ENCODE measurements at places on chromosomes 6 and 20. TPM values are rescaled to one million over a fixed set of nuclear protein-coding genes. Genes with fewer than 3 reads are reported as not detected.

The KCNB1 gene
- total RNA-seq: not detected

The C20orf144 gene
- 0.36 TPM for total RNA-seq

The GMNN gene
- 69.2 TPM for total RNA-seq

The NKX2-4 gene
- total RNA-seq: not detected

The ADGRF1 gene
- not detected for total RNA-seq

The LAMA2 gene
- total RNA-seq: 0.69 TPM

The COX4I2 gene
- total RNA-seq: not detected

The KIF25 gene
- not detected for total RNA-seq

The TNXB gene
- total RNA-seq: 1.8 TPM

The CST5 gene
- total RNA-seq: not detected

The AGER gene
- total RNA-seq: 15.5 TPM

DNA sequence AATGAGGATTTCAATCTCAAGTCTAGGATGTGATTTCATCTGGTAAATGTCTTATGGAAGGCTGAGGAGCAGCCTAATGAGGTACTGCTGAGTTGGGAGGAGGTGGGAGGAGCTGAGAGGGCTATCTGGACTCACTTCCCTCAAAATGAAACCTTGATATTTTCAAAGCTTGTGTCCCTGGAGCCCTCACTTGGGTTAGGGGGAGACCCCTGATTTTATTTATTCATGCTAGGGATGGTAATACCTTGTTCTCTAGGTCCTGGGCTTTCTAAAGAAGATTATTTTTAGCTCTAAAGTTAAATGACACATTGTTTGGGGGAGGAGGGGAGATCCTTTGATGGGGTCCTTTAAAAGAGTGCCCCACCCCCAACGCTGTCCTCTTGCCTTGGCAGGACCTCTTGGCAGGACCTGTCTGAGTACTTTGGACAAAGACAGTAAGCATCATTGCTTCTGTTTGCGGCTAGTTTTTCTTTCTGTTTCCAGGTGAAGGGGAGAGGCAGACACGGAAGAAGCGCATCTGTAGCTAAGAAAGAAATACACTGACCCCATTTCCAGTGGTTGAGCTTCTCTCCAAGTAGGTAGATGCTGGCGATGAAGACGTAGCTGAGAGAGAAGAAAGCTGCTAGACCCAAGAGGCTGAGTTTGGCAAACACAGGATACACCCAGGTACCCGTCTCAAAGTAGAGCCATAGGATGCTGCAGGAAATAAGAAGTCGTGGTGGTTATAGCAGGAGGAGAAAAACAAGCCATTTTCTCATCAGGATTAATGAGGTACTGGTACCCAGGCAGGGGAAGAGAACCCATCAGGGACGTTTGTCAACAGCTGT is 55.6 kb downstream of the ADTRP start:
- peak overlapping the region; percentile 80 for H3K27ac ChIP-seq
- DNase-seq: no peak
- peaks cover 76% of the 10 kb centered on the region for H3K36me3 ChIP-seq
- peaks cover 55% of the 10 kb centered on the region for H3K4me1 ChIP-seq
- H3K27me3 ChIP-seq: no peaks in the 10 kb centered on the region

GRCh38 chr20:45061244-45061643 is 39.7 kb downstream of the KCNS1 start:
- DNase-seq: peak; percentile 21
- H3K27ac ChIP-seq: peak overlapping the region; percentile 41
- H3K4me3 ChIP-seq: no peak overlapping the region
- H3K4me1 ChIP-seq: peaks cover 74% of the 10 kb centered on the region
- no peaks in the 10 kb centered on the region for H3K27me3 ChIP-seq
- peaks cover 49% of the 10 kb centered on the region for H3K36me3 ChIP-seq

- H3K36me3 ChIP-seq: no peaks in the 10 kb centered on the region
- no peak overlapping the region for H3K4me3 ChIP-seq
- no peak overlapping the region for H3K27ac ChIP-seq
- DNase-seq: no peak
Measured at GRCh38 chr6:124119596-124119995, 315.9 kb downstream of the NKAIN2 start.

DNA sequence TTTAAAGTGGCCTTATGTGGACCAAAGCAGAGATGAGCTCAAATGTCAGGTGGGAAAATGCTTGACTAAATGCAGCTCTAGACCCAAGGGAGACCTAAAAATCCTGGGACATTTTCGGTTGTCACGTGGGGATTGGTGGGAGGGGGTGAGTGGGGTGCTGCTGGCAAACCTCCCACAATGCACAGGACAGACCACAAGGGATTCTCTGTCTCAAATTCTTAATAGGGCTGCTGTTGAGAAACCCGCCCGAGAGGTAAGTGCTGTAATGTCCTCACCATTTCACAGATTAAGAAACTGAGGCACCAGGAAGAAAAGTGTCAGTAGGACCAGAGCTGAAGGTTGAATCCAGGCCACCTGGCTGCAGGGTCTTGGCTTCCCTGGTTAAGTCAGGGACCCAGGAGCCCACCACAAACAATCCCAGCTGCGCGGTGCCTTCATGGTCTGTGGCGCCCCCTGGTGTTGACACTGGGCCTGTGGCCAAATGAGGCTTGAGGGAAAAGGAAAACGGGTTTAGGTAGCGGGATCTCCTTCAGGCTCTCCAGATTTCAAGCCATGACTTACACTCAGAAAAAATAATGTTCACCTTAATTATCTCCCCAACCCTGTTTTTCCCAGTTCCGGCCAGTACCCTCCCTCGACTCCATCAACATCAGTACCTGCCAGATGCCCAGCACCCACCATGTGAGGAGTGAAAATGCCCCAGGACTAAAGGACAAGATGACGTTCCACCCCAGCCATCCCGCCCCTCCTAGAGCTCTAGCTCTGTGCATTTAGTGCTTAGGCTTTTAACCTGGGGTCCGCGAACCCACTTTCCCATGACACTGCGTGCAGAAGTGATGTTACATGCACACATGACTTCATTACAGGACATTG is 7.2 kb downstream of the HLA-G start:
- DNase-seq: peak; percentile 63
- H3K27me3 ChIP-seq: peaks cover 44% of the 10 kb centered on the region
- no peak overlapping the region for H3K27ac ChIP-seq
- H3K4me1 ChIP-seq: no peaks in the 10 kb centered on the region
- no peaks in the 10 kb centered on the region for H3K36me3 ChIP-seq

DNA sequence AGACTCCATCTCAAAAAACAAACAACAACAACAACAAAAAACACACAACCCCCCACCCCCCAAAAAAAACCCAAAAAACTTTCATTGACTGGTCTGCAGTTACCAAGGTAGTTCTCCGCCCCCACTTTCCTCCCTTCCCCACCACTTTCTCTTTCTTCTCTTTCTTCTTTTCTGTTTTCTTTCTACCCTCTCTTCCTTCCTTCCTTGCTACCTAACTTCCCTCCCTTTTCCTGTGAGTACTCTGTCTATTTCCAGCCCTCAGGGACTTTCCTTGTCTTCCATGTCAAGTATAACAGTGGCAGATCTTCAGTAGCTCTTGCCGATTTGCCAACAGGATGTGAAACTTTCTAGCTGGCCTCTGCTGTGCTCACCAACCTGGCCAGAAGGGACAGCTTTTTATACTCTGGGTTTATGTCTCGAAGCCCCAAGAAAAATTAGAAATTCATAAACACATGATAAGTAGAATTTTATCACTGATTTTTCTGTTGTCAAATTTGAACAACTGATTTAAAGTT is 399.5 kb downstream of the QKI start:
- H3K27me3 ChIP-seq: peaks cover 2% of the 10 kb centered on the region
- H3K36me3 ChIP-seq: no peaks in the 10 kb centered on the region
- no peak overlapping the region for H3K27ac ChIP-seq

DNA sequence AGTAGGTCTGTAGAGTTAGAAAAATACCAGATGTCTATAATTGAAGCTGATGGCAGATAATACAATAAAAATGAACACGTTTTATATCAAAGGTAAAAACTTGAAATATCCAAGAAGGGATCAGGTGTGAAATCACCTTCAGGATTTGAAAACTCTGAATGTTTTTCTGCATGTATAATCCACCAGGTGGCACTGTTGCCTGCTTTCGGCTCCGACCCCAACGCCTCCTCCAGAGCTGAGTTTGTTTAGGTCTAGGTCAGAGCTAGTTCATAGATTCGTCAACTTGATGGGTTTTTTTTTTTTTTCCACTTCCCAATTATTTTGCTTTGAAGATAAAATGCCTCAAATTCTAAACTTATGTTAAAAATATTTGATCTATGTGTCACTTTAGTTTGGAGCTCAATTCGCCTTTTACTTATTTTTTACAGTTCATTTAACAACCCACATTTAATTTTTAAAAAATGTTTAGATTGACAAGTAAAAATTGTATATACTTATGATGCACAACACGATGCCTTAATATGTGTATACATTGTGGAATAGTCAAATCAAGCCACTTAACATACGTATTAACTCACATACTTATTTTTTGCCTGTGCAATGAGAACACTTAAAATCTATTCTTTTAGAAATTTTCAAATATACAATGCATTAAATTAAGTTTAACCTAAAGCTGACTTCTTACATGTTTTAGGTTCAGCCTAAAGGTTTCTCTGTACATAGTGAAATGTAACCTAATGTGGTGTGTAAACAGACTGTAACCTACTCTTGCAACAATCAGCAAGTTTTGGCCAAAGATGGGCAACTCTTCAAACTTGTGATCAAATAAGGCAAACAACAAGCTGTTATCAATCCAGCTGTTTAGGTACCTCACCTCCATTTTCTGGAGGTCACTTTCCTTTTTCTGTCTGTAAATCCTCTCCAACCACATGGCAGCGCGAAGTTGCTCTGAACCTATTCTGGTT is 39.4 kb upstream of the ENPP4 start:
- H3K27me3 ChIP-seq: peaks cover 24% of the 10 kb centered on the region
- peak; percentile 76 for DNase-seq
- H3K27ac ChIP-seq: no peak overlapping the region
- H3K36me3 ChIP-seq: peaks cover under 1% of the 10 kb centered on the region
- peaks cover 4% of the 10 kb centered on the region for H3K4me1 ChIP-seq

GRCh38 chr20:57756921-57757320 is 47.1 kb upstream of the PMEPA1 start:
- H3K4me1 ChIP-seq: no peaks in the 10 kb centered on the region
- H3K27ac ChIP-seq: no peak overlapping the region
- H3K36me3 ChIP-seq: no peaks in the 10 kb centered on the region
- no peak for DNase-seq
- no peak overlapping the region for H3K4me3 ChIP-seq

GRCh38 chr20:24392612-24393011 is 76.8 kb upstream of the SYNDIG1 start:
- no peak overlapping the region for H3K4me3 ChIP-seq
- H3K36me3 ChIP-seq: no peaks in the 10 kb centered on the region
- no peaks in the 10 kb centered on the region for H3K27me3 ChIP-seq
- peaks cover 25% of the 10 kb centered on the region for H3K4me1 ChIP-seq
- no peak for DNase-seq

DNA sequence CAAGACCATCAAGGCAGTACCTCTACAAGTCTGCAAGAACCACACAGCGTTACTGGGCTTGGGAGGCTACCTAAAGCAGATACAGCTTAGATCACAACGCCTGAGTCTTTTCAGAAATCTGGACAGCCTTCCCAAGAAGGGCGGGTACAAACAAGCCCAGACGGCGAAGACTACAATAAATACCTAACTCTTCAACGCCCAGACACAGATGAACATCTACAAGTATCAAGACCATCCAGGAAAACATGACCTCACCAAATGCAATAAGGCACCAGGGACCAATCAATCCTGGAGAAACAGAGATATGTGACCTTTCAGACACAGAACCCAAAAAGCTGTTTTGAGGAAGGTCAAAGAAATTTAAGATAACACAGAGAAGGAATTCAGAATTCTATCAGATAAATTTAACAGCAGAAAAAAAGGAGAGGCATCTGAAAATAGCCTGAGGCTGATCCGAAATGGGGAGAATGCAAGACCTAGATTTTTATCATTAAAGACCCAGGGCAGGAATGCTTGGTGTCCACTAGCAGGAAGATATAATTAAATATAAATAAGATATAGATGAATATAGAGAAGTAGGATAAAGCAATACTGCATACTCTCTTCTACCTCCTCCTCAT is 131.7 kb upstream of the COL21A1 start:
- no peaks in the 10 kb centered on the region for H3K4me1 ChIP-seq
- H3K27ac ChIP-seq: no peak overlapping the region
- H3K36me3 ChIP-seq: no peaks in the 10 kb centered on the region
- no peak overlapping the region for H3K4me3 ChIP-seq

DNA sequence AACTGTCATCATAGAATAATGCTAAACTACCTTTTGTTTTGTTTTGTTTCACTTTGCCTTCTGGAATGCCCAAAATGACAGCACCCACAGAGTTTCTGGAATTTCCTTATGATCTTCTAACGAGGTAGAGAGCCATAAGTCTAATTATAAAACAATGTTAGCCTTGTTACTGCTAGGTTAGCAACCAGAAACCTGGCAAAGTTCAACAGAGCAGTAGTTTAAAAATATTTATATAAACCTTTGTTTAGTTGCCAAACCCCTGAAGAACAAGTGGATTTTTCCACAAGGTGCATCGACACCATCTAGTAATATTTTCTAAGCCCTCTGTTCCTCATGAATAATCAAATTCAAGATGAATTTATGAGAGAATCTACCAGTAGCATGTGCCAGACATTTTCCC is 27.6 kb upstream of the IPCEF1 start:
- no peaks in the 10 kb centered on the region for H3K4me1 ChIP-seq
- no peak overlapping the region for H3K27ac ChIP-seq
- H3K36me3 ChIP-seq: no peaks in the 10 kb centered on the region
- peaks cover 5% of the 10 kb centered on the region for H3K27me3 ChIP-seq
- H3K4me3 ChIP-seq: no peak overlapping the region

DNA sequence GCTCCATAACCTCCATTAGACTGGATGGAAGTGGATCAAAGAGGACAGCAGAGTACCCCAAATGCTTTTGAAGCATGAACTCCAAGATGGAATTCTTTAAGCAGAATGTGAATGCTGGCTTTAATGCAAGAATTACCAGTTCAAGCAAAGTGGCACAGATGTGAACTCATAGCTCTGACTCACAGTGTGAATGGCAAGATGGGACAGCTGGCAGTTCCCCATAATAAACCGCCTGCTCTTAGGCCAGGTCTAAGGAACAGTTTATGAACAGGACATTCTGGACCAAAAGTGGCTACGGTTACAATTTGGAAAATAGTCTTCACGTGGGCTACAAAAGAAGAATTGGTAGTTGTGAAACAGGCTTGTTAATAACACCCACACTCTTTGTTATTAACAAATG is 76.5 kb downstream of the SPTLC3 start:
- H3K4me1 ChIP-seq: no peaks in the 10 kb centered on the region
- no peaks in the 10 kb centered on the region for H3K27me3 ChIP-seq
- no peaks in the 10 kb centered on the region for H3K36me3 ChIP-seq
- H3K27ac ChIP-seq: no peak overlapping the region

- H3K4me3 ChIP-seq: no peak overlapping the region
- peaks cover 29% of the 10 kb centered on the region for H3K4me1 ChIP-seq
- H3K36me3 ChIP-seq: no peaks in the 10 kb centered on the region
- H3K27me3 ChIP-seq: no peaks in the 10 kb centered on the region
- no peak for DNase-seq
- H3K27ac ChIP-seq: no peak overlapping the region
Measured at GRCh38 chr6:143564484-143565017, 53.0 kb upstream of the FUCA2 start.

Measured in activated CD8-positive, alpha-beta T cell treated with anti-CD3 and anti-CD28 coated beads for 36 hours (primary cell).